Putamen (tissue), 1 donor: ENCODE measurements at places on chromosomes 1 and 21.

DNA sequence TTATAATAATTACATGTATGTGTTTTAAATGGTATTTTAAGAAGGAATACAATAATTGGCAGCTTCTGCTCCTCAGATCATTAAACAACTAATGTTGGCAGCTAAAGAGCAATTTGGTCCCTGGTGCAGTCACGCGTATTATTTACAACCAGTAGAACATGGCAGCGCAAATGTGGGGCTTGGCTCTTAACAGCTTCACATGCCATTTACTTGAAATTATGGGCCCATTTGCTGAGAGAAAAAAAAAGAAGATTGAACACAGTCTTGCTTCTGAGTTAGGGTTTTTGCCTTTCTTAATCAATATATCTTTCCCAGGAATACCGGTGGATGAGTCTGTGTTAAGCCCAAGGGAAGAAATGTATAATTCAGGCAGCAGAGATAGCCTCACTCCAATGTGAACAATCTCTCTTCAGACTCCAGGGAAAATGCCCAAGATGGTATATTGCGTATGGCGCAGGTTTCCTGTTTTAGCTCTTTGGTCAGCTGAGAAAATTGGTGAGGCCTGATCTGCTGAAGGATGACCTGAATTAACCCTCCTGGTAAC is 174.5 kb downstream of the DISC1 start:
- no peak for DNase-seq

- no peak for DNase-seq
Measured at GRCh38 chr1:216604771-216605170, 118.5 kb downstream of the ESRRG start.

DNA sequence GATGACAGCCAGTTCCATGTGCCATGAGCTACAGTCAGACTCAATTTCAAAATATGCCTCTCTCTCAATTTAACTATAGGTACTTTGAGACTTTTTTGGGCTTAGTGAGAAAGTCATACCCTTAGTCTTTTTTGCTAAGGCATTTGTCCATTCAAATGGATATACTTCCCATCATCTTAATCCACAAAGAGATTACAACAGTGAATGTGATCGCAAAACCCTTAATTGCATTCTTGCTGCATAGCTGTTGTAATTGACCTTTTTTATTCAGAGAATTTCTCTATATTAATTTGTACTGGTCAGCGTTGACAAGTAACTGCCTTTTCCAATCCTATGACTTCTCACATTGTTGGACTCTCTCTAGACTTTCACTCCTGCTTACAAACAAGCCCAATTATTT is 38.6 kb upstream of the RGS18 start:
- no peak for DNase-seq

DNA sequence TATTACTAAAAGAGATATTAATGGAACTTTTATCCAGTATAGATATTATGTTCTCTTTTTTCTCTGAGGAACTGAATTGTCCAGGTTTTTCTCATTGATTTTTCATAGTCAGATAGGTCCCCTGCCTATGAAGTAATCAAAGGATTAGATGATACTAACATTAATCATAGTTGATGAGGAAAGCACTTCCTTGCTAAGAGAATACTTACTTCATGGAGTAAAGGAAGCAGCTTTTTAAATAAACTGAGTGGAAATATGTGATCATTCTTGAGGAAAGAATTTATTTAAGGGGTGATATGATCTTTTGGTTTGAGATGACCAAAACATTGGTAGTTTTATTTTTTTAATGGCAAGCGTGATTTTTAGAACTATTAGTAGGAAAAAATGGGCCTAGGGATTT is 58.9 kb downstream of the SWT1 start:
- no peak for DNase-seq

DNA sequence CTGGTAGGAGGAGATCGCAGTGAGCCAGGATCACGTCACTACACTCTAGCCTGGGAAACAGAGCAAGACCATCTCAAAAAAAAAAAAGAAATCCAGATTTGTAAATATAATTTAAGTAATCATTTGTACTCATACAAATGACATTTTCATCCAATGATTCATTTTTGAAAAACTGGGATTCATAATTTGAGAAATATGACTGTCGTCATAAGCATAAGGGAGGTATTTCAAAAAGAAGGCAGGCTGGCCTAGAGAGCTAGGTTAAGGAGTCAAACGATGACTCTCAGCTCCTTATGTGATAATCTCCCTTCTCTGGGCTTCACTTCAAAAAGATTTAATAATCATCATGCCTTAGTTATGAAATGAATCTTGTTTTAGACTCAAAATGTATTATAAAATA is 2.3 kb downstream of the GART start:
- DNase-seq, result no peak

GRCh38 chr1:105608713-105609112 is 1447.8 kb upstream of the PRMT6 start:
- DNase-seq, result no peak

DNA sequence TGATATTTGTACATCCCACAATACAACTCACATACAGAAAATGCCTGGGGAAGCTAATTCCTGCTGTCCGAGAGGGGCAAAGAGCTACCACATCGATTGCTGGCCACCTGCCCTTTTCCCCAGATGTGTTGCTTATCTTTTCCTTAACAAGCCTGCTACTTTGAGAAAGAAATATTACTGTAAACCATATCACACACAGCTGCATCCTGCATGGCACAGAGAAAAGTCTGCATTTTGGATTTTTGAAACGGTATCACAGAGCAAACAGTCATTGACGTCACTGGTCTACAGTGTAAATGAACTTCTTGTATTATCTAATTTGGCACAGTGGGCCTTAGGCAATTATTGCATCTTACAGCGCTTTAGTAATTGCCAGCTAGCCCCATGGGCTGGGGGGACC is 164.7 kb downstream of the CLIC6 start:
- no peak for DNase-seq
